Caki2 (cell line): ENCODE measurements at places on chromosomes 4 and X. TPM values are rescaled to one million over a fixed set of nuclear protein-coding genes. Genes with fewer than 3 reads are reported as not detected.

GRCh38 chrX:110133735-110134370 lies 130.9 kb downstream of the TMEM164 start:
- DNase-seq = no peak

DNA sequence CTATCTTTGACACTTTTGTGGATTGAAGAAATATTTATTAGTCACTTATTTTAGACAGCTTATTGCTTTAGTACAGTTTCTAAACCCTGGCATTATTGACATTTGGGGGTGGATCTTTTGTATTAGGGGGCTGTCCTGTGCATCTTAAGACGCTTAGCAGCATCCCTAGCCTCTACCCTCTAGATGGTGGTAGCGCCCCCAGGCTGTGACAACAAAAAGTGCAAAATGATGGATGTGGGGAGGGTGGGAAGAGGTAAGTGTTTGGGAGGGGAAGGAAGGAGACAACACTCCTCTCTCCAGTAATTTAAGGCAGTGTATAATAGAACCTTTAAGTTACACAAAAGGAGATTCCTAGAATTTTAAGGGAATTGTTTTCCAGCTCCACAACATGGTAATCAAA lies 1210.6 kb downstream of the C4orf33 start:
- DNase-seq = no peak

DNA sequence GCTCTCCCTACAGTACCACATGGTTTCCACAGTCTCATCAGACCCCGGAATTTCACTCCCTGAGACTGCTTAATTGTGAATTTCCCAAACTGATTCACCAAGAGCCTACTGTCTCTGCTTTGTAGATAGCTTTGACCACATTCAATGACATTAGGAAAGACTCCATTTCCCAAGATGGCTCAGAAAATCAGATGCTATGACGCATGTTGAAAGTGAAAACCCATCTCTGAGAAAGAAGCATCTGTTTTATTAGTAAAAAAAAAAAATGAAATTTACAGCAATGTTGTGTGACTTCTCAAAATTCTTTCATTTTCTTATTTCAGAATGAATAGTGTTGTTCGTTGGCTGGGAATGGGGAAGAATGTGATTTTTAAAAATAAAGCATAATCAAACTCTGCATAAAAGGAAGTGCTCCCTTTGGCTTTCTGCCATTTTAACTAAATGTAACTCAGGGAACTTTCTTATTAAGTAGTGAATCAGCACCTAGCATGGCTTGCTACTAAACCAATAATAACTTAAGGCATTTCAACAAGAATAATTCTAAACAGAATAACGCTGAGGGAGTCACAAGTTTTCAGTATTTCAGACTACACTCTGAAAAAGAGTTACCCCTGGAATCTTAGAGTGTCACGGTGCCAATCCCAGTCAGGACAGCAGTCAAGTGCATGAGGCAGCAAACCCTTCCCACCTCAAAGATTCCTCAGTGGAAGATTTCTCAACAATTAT lies 97.4 kb upstream of the MYOZ2 start:
- DNase-seq = no peak

DNA sequence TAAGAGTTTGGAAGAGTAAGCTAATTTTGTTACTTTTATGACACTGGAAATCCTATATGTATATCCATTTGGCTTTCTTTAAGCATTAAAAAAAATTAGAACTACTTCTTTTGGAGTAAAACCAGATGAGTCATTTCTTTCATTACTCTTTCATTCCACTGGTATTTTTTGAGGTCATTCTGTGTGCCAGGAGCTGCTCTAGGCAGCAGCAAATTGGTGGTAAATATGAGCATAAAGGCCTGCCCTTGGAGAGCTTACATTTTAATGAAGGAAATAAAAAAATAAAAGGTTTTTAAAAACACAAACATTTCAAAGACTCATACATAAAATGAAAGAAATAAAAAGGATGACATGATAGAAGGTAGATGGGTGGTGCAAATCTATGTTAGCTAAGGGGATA lies 37.4 kb downstream of the MID1 start:
- DNase-seq = no peak

DNA sequence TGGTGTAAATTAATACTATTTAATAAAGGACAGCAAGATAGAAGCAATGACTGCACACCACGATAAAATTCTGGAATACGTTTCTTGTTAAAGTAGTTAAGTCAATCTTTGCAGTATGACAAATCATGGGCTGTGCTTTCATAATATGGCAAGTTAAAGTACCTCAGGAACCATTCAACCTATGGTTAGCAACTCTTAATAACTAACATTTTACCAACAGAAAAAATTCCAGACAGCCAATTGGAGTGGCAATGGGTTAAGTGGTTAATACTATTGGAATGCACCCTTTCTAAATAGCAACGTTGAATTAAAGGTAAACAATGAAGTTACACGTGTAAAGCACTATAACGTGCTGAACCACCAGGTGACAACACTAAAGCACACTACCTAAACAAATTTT lies 72.4 kb upstream of the ZCCHC13 start:
- peak; percentile 45 for DNase-seq

GRCh38 chr4:181213551-181213950 lies 1029.7 kb upstream of the TENM3 start:
- DNase-seq = no peak

- peak; percentile 75 for DNase-seq
Observed at GRCh38 chr4:1683736-1684505, at the start of gene FAM53A. FAM53A (minus strand) TSS chr4:1684313; CDS start chr4:1668741, 15,572 bp downstream.

DNA sequence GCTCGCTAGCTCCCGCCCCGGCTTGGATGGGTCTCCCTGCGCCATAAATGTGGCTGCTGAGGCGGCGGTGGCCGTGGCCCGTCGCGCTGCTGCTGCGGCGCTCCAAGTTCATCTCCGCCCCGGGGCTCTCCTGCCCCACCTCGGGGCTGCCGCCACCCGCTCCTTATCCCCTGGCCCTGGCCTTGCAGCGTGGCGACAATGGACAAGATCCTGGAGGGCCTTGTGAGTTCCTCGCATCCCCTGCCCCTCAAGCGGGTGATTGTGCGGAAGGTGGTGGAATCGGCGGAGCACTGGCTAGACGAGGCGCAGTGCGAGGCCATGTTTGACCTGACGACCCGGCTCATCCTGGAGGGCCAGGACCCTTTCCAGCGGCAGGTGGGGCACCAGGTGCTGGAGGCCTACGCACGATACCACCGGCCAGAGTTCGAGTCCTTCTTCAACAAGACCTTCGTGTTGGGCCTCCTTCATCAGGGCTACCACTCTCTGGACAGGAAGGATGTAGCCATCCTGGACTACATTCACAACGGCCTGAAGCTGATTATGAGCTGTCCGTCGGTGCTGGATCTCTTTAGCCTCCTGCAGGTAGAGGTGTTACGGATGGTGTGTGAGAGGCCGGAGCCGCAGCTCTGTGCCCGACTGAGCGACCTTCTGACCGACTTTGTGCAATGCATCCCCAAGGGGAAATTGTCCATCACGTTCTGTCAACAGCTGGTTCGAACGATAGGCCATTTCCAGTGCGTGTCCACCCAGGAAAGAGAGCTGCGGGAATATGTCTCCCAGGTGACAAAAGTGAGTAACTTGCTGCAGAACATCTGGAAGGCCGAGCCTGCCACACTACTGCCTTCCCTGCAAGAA lies 763 bp downstream of the USP38 start:
- DNase-seq = no peak

- DNase-seq = peak; percentile 54
Observed at GRCh38 chr4:825063-825970, 612 bp downstream of the CPLX1 start.

DNA sequence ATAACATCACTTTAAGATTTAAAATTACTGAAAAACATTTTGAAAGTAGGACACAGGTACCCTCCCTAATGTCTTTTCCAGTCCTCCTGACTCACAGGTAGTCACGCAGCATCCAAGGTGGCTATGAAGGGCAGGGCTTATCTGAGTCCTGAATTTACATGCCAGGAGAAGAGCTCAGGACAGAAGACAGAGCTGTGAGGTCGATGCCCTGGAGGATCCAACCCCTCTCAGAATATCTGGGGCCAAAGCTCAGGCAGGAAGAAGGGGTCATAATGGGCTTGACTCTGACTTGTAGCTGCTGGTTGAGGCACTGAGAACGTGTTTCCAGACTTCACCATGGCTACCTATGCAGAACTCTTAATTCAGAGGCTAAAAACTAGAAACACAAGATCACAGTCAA lies 177.5 kb downstream of the AASDH start:
- no peak for DNase-seq

- no peak for DNase-seq
Observed at GRCh38 chr4:124804584-124804983, 92.1 kb upstream of the ANKRD50 start.

GRCh38 chr4:2412534-2412884 lies 5.9 kb downstream of the ZFYVE28 start:
- no peak for DNase-seq

DNA sequence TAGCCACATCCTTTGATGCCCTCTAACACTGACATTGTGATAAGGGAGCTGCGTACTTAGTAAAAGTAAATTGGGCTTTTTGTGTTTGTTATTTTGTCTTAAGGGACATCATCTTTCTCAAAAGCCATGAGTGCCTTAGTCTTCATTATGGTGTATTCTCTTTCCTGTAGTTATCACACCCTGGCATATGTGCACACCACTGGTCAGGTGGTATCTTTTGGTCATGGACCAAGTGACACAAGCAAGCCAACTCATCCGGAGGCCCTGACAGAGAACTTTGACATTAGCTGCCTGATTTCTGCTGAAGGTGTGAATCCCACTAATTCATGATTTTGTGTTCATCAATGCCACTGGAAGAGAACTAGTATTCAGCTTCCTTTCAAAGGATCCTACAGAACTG lies 18.0 kb downstream of the HERC6 start:
- no peak for DNase-seq

Gene STX18
- total RNA-seq = 25.2 and 65.0 TPM in 2 replicates

Gene GUCY1A1
- 15.5 and 17.2 TPM in 2 replicates for total RNA-seq
